Activated T-cell treated with anti-CD3 and anti-CD28 coated beads, Interleukin-2, amount 50 U/mL, for 1 hour (primary cell): ENCODE measurements at places on chromosomes 5 and 9.

- no peak for DNase-seq
These were observed 66.6 kb downstream of the CDC14B start for GRCh38 chr9:96553070-96553469.

DNA sequence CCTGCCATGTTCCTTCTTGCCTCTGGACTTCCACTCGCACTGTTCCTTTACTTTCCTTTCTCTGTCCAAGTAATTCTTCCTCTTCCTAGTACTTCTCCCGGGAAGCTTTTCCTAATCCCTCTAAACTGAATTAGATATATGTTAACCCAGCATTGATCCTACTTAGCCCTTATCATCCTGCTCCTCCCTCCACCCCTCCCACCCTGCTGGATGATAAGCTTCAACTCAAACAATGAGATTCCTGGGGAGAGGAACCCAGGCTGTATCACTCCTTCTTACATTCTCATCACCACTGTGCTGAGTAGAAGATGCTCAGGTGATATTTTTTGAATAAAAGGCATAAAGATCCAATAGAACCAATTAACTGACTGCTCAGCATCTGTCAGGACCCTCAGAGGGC is 45.7 kb downstream of the CDK5RAP2 start:
- no peak for DNase-seq

- DNase-seq: no peak
These were observed 97.6 kb downstream of the FRMD3 start for GRCh38 chr9:83440641-83441040.

- no peak for DNase-seq
These were observed 455.1 kb downstream of the CDH18 start for GRCh38 chr5:19532936-19533335.

- no peak for DNase-seq
These were observed 3.6 kb downstream of the HNRNPAB start for GRCh38 chr5:178207917-178208280.

- DNase-seq: no peak
These were observed 72.3 kb upstream of the ANXA1 start for GRCh38 chr9:73079326-73079725.

- DNase-seq: no peak
These were observed 49.6 kb upstream of the ADRB2 start for GRCh38 chr5:148776780-148777179.

DNA sequence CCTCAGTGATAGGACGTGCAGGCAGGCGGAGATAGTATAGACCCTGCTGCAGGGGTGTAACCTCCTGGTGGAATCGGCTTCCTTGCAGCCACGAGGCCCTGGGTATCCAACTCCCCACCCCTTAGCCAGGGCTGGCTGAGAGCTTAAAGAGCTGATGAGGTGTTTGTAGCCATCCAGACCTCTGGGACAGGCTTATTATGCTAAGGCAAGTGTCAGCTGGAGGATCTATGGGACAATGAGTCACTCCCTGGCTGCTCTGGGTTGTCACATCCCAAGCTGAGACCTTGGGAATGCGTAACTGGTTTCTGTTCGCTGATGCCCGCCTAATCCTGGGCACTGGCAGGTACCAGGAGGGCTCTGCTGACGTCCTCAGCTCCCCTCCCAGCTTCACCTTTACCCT is 38.9 kb downstream of the DAB2IP start:
- DNase-seq: no peak

DNA sequence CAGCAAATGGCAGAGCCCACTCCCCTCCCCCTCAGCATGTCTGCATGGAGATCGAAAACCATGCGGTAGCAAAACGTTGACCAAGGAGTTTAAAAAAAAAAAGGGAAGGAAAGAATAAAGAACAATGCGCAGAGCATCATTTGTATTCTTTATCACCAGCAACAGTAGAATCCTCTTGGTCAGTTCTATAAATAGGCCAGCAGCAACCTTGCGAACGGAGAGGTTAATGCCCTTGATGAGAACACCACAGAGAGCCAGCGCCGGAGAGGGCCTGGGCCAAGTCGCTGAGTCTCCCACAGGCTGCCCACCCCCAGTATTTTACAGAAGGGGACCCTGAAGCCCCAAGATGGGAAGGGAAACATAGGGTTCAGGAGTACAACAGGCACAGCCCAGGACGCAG is 22.7 kb downstream of the WHRN start:
- DNase-seq: no peak

DNA sequence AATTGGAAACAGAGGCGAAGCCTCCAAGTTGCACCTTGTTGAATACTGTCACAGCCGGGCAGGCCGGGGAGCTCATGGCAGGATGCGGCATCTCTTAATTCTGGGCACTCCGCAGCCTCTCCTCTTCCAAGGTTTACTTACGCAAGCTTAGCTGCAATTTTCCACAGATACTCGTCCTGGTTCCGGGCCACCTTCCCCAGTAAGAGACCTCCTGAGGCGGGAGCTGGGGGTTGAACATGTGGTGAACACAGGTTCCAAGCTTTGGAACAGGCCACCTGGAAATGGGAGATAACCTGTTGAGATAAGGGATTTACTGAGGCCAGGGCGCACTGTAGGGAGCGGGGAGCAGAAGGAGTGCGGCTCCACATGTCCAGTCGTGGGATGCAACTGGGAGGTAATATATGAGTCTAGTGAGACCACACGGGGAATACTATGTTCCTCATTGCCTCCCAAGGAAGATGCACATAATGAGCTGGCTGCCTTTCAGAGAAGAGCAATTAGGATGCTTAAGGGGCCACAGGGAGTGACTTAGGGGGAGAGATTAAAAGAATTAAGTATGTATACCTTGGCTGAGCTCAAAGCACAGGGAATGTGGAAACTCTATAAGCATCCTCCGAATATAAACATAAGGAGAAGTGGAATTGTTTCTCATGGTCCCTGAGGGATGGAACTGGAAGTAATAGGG is 335.2 kb downstream of the CWC27 start:
- DNase-seq: peak; percentile 31

- no peak for DNase-seq
These were observed 146.2 kb upstream of the IRX1 start for GRCh38 chr5:3449481-3449880.

DNA sequence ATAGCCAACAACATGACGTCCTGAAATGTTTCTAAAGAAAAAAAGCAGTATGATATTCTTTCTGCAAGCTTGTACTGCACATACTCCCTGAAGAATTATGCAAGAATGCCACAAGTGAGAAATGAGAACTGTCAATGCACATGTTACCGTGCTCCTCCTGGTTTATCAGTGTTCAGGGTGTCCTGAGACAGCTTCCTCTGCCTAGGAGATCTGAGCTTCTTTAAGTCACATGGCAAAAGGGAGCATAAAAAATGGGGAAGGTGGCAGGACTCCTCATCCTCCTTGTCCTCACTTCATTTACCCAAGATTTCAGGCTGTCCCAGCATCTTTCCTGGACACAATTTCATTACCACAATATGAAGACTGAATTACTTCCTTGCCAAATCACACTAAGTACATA is 238.2 kb downstream of the GLIS3 start:
- no peak for DNase-seq

- no peak for DNase-seq
These were observed 9.0 kb upstream of the EDF1 start for GRCh38 chr9:136875155-136875554.

GRCh38 chr5:36371366-36371765 is 69.7 kb upstream of the RANBP3L start:
- DNase-seq: no peak

DNA sequence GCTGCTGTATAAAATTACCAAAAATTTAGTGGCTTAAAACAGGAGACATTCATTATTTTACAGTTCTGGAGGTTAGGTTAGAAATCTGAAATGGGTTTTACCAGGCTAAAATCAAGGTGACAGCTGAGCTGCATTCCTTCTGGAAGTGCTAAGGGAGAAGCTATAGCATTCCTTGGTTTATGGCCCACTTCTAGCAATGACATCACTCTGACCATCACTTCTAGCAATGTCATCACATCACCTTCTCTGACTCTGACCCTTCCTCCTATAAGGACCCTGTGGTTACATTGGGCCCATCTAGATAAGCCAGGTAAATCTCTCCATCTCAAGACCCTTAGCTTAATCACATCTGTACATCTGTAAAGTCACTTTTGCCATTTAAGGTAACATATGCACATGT is 366.1 kb downstream of the EFNA5 start:
- no peak for DNase-seq

- no peak for DNase-seq
These were observed 229.9 kb downstream of the DOCK8 start for GRCh38 chr9:444528-444927.

DNA sequence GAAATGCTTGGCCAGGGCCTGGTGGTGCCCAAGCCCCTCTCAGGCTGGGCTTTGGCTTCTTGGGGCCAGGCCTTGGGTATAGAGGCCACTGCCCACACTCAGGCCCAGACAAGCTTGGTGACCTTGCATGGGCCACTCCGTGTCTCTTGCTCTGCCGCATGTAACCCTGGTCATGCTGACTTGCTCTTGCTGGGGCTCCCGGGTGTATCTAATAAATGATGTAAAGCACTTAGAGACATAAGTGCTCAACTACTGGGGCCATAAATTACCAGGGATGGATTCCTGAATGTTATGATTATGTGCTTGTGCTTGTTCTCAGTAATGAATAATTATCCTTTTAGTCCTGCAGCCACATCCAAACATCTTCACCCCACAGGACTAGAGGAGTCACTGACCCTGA is 54.0 kb downstream of the C5orf15 start:
- DNase-seq: no peak

GRCh38 chr5:100761192-100761591 is 141.9 kb downstream of the ST8SIA4 start:
- no peak for DNase-seq

DNA sequence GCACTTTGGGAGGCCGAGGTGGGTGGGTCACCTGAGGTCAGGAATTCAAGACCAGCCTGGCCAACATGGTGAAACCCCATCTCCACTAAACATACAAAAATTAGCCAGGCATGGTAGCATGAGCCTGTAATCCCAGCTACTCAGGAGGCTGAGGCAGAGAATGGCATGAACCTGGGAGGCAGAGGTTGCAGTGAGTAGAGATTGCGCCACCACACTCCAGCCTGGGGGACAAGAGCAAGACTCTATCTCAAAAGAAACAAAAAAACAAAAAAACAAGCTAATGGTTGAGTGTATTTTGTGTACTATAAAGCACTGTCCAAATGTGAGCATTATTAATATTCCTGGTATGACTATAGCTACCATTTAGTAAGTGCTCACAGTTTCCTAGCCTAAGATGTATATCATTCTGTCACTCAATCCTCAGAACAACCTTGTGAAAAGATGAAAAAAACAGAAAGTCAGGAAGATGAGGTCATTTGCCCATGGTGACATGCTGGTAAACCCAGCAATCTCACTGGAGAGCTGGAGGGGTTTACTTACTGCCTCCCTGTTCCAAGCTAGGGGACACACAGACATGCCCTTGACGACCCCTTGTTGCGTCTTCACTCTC is 27.7 kb downstream of the ARHGEF37 start:
- DNase-seq: no peak

GRCh38 chr9:20734275-20734674 is 50.2 kb downstream of the FOCAD start:
- DNase-seq: no peak

- DNase-seq: no peak
These were observed 51.7 kb downstream of the ARHGAP26 start for GRCh38 chr5:142821733-142822487.

DNA sequence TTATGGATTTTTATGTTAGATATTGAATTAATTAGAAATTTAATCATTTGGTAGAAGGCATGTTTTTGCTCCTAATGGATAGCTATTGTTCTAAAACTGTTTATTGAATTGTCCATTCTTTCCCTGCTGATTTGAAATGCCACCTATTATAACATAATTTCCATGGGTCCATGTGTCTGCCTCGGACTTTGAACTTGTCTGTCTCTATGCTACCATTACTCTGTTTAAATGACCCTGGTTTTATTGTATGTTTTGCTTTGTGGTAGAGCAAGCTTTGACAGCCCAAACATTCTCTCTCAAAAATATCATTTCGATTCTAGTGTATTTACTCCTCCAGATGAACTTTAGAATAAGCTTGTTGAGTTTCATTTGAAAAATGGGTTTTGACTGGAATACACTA is 120.6 kb downstream of the ARHGEF28 start:
- no peak for DNase-seq

DNA sequence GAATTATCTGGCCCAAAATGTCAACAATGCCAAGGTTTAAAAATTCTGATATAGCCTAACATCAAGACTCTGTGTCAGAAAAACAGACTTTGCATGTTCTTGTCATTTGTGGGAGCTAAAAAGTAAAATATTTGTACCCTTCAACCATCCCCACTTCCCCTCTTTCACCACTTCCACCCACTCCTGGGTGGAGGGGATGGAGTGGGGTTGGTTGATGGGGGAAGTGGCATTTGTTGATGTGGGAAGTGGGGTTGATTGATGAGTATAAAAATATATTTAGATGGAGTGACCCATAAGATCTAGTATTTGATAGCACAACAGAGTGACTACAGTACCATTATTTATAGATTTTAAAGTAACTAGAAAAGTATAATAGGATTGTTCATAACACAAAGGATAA is 55.0 kb upstream of the C9orf72 start:
- no peak for DNase-seq

DNA sequence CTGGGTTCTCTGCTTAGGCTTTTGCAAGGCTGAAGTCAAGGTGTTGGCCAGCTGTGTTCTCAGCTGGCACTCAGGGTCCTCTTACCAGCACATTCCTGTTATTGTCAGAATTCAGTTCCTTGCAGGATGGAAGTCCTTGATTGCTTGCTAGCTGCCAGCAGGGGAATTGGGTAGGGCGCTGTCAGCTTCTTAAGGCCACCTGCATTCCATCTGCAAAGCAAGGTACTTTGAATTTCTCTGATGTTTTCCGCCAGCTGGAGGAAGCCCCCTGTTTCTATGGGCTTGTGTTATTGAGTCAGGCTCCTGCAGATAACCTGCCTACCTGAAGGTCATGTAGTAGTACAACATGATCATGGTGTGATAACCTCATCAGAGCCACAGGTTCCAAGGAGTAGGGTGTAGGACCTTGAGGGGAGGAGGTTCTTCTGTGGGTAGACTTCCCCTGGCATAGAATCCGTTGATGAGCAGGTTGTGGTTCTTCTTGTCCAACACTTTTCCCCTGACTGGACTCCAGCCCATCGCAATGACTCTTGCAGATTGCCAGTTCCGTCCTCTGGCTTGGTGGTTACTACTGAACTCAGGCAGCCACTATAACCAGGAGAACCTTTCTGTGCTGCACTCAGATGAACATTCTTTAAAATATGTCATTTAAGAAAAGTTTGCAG is 6.8 kb downstream of the TENT4A start:
- DNase-seq: no peak

GRCh38 chr5:32157078-32157477 is 17.0 kb downstream of the GOLPH3 start:
- DNase-seq: no peak

- no peak for DNase-seq
These were observed 428.8 kb upstream of the CDH6 start for GRCh38 chr5:30764704-30765103.

- no peak for DNase-seq
These were observed 47.4 kb downstream of the ANKRD33B start for GRCh38 chr5:10611290-10611689.

- DNase-seq: no peak
These were observed 28.7 kb downstream of the PNPLA7 start for GRCh38 chr9:137521405-137521985.

- no peak for DNase-seq
These were observed 104.3 kb upstream of the PHYKPL start for GRCh38 chr5:178336889-178337288.
